Subcutaneous preadipocyte (primary cell): ENCODE measurements at places on chromosomes 2 and 18. TPM values are rescaled to one million over a fixed set of nuclear protein-coding genes. Genes with fewer than 3 reads are reported as not detected.

RESP18 gene
- not detected in 2 replicates for total RNA-seq

NRP2 gene
- 2.5 and 3.7 TPM in 2 replicates for total RNA-seq

SRD5A2 gene
- under 0.01 TPM in 1 of 2 replicates, not detected in the other for total RNA-seq

TEX44 gene
- not detected in 2 replicates for total RNA-seq

TMEM37 gene
- total RNA-seq = 0.20 TPM in 1 of 2 replicates, not detected in the other

NBEAL1 gene
- total RNA-seq = 34.9 and 38.5 TPM in 2 replicates

DSG2 gene
- total RNA-seq = 0.39 and 3.7 TPM in 2 replicates

C2orf76 gene
- 5.1 and 5.9 TPM in 2 replicates for total RNA-seq

RAMP1 gene
- total RNA-seq = 0.73 TPM in 1 of 2 replicates, not detected in the other

AFG3L2 gene
- 44.1 and 63.7 TPM in 2 replicates for total RNA-seq

SP5 gene
- not detected in 2 replicates for total RNA-seq

SLC9A2 gene
- under 0.01 TPM in 2 replicates for total RNA-seq

DSC1 gene
- total RNA-seq = not detected in 2 replicates

MDH1B gene
- 0.37 and 0.78 TPM in 2 replicates for total RNA-seq

SELENOI gene
- total RNA-seq = 20.2 and 32.3 TPM in 2 replicates

TANK gene
- total RNA-seq = 81.2 and 85.8 TPM in 2 replicates

SH3RF3 gene
- 7.3 and 14.9 TPM in 2 replicates for total RNA-seq

LINC00305 gene
- not detected in 2 replicates for total RNA-seq
